ENCODE measurements at places on chromosomes 12 and 14.
A peak's percentile ranks its signal among the peaks of the same experiment; 100 is the strongest.

- DNase-seq, result no peak
Measured at GRCh38 chr12:49335955-49336644, 888 bp downstream of the C1QL4 start.

DNA sequence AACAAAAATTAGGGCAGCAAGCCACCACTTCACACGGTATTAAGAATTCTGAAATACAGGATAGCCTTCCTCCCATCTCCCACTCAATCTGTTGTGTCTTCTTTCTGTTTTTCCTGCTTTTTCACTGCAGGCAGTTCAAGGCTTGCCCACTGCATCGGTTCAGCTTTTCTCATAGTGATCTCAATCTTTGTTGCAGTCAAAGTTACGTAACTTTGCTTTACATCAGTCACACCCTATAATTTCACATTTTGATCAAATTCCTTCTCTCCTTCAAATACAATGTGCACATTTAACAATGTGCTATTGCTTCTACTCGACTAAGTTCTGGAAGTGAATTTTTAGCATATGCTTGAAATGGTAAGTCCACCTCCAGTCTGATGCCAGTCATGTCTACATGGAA lies 217.6 kb downstream of the EFCAB11 start:
- DNase-seq, result no peak

- DNase-seq, result no peak
Measured at GRCh38 chr14:104286496-104286895, 148.1 kb downstream of the KIF26A start.

GRCh38 chr12:68342966-68343365 lies 10.8 kb upstream of the MDM1 start:
- DNase-seq, result peak; percentile 88
